ENCODE measurements at places on chromosomes 1 and 21.

DNA sequence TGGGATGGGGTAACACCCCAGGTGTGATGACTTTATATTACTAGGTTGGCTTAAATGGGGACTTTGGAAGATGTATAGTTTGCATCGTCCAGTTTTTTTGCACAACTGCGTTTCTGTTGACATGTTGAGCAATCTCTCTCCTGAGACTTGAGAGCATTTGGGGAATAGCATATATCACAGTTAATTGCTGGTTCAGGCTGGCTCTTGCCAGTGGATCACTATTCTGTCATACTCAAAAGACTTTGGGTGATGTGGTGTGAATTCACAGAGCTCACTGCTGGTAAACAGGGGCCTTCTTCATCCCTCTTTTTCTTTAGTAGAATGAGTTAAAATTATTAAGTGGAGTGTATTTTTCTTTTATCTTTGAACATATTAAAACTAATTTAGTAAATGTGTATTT, 44.3 kb downstream of the LHX9 start:
- H3K27me3 ChIP-seq: no peaks in the 10 kb centered on the region
- H3K4me1 ChIP-seq: no peaks in the 10 kb centered on the region
- DNase-seq: no peak

DNA sequence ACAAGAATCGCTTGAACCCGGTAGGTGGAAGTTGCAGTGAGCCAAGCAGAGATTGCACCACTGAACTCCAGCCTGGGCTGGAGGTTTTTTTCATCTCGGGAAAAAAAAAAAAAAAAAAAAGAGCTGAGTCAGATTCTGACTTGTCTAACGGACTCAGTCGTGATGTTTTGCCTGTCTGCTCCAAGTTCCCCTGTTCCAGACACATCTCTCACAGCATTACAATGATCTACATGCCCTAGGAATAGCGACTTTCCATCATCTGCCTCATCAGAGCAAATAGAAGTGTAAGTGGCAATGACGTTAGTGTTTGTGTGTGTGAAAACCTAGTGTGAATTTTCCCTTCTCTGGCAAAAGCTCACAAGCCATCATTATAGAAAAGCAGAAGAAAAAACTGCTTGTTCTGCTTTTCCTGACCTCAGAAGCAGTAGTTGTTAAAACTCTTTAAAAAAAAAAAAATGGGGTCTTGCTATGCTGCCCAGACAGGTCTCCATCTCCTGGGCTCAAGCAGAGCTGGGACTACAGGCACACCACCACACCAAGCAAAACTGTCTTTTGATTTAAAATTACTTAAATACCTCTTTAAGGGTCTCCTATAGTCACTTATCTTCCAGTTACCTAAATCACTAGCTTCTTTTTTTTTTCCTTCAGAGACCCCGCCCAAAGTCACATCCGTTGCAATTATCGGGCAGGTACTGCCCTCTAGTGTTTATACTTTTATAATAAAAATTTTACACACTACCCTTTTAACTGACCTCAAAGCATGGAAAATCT, 37.3 kb downstream of the PLEKHO1 start:
- DNase-seq: no peak
- H3K4me3 ChIP-seq: no peak overlapping the region
- no peaks in the 10 kb centered on the region for H3K27me3 ChIP-seq

DNA sequence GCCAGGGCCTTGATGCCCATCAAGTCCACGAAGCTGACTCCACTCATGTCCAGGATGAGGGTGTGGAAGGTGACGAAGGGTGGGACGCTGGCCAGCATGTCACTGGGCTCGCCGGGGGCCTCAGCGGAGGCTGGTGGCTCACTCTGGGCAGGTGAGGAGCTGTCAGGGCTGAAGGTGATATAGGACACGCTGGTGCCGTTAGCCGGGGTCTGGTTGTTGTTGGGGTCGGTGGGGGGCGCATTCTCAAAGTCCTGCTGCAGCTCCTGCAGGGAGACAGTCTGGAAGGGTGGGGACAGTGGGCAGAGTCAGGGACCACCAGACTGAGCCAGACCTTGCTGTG, 21.7 kb downstream of the SLC26A9 start:
- no peak overlapping the region for H3K27ac ChIP-seq
- no peaks in the 10 kb centered on the region for H3K27me3 ChIP-seq
- H3K4me1 ChIP-seq: no peaks in the 10 kb centered on the region
- H3K4me3 ChIP-seq: no peak overlapping the region
- DNase-seq: no peak
- no peaks in the 10 kb centered on the region for H3K36me3 ChIP-seq

GRCh38 chr1:21534674-21535378, 25.6 kb downstream of the ALPL start:
- H3K4me1 ChIP-seq: no peaks in the 10 kb centered on the region
- H3K27me3 ChIP-seq: no peaks in the 10 kb centered on the region
- DNase-seq: no peak
- no peak overlapping the region for H3K4me3 ChIP-seq
- no peak overlapping the region for H3K27ac ChIP-seq

- no peak for DNase-seq
- H3K4me1 ChIP-seq: peaks cover 13% of the 10 kb centered on the region
- H3K4me3 ChIP-seq: no peak overlapping the region
- no peaks in the 10 kb centered on the region for H3K27me3 ChIP-seq
- H3K27ac ChIP-seq: no peak overlapping the region
Observed at GRCh38 chr1:1962752-1963151, 40.8 kb downstream of the CFAP74 start.

- H3K27ac ChIP-seq: peak within 1 kb of the TSS; percentile 99
- H3K27me3 ChIP-seq: no peaks in the 10 kb centered on the region
- H3K4me1 ChIP-seq: peaks cover 95% of the 10 kb centered on the region
- peak within 1 kb of the TSS; percentile 35 for H3K4me3 ChIP-seq
- no peak for DNase-seq
Observed at GRCh38 chr1:44808063-44808937, at the start of gene BTBD19. Gene BTBD19, plus strand, starts transcription at chr1:44808523. Its CDS starts 298 bp downstream, at chr1:44808821.

- peaks cover 52% of the 10 kb centered on the region for H3K4me1 ChIP-seq
- peak overlapping the region; percentile 91 for H3K27ac ChIP-seq
- DNase-seq: no peak
- no peaks in the 10 kb centered on the region for H3K27me3 ChIP-seq
Observed at GRCh38 chr1:32240140-32240951, 6.7 kb upstream of the FAM167B start.

GRCh38 chr1:231046730-231047395, 6.8 kb upstream of the FAM89A start:
- H3K27me3 ChIP-seq: no peaks in the 10 kb centered on the region
- H3K4me1 ChIP-seq: no peaks in the 10 kb centered on the region
- no peak overlapping the region for H3K4me3 ChIP-seq
- no peak for DNase-seq

GRCh38 chr21:38938343-38938742, 132.6 kb downstream of the ETS2 start:
- no peak overlapping the region for H3K27ac ChIP-seq
- H3K4me3 ChIP-seq: no peak overlapping the region
- no peaks in the 10 kb centered on the region for H3K4me1 ChIP-seq
- H3K27me3 ChIP-seq: no peaks in the 10 kb centered on the region

DNA sequence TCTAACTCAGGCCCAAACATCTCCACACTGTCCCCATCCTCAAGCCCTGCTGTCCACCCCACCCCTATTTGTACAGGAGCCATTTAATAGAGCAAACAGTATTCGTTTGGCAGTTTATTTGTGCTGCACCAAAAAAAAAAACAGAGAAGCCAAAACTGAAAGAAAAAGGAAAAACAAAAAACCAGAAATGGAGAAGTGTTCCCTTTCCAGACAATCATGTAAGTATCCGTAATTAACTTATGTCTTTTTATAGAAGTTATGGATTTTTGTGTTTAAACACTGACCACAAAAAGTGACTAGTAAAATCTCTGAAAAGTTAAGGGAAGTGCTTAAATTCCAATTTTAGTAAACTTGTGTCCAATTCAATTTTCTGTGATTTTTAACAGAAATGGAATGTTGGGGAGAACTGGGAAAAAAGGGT, 40.4 kb upstream of the ZBTB18 start:
- peaks cover 15% of the 10 kb centered on the region for H3K4me1 ChIP-seq
- H3K27me3 ChIP-seq: peaks cover 6% of the 10 kb centered on the region
- no peaks in the 10 kb centered on the region for H3K36me3 ChIP-seq
- H3K27ac ChIP-seq: no peak overlapping the region

GRCh38 chr1:47232187-47232874, at the start of gene TAL1:
Gene TAL1, minus strand, starts transcription at chr1:47232225. Its CDS starts 6,337 bp downstream, at chr1:47225888.
- H3K4me3 ChIP-seq: peak within 1 kb of the TSS; percentile 64
- peak within 1 kb of the TSS; percentile 72 for H3K27ac ChIP-seq
- peaks cover 22% of the 10 kb centered on the region for H3K27me3 ChIP-seq
- no peak for DNase-seq

DNA sequence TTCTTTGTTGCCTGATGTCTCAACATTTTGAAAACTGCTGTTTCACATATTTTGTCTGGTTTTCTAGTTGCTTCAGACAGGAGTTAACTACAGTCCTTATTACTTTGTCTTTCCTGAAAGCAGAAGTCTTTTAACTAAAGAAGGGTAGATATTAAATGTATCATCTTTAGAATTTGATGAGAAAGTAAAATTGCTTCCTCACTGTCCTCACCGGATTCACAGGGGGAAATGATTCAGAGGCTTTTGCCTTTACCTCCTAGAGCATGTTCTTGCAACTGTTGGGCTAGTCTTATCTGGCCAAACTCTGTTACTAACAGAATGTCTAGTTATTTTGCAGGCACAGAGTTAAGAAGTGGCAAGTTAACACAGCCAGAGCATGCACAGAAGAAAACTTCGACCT, 107.2 kb upstream of the VAV3 start:
- H3K36me3 ChIP-seq: no peaks in the 10 kb centered on the region
- no peak overlapping the region for H3K27ac ChIP-seq
- H3K27me3 ChIP-seq: no peaks in the 10 kb centered on the region
- no peak overlapping the region for H3K4me3 ChIP-seq
- no peaks in the 10 kb centered on the region for H3K4me1 ChIP-seq

GRCh38 chr1:87182611-87183010, 146.1 kb upstream of the LMO4 start:
- H3K27ac ChIP-seq: no peak overlapping the region
- H3K36me3 ChIP-seq: no peaks in the 10 kb centered on the region
- no peak overlapping the region for H3K4me3 ChIP-seq
- H3K27me3 ChIP-seq: no peaks in the 10 kb centered on the region
- H3K4me1 ChIP-seq: no peaks in the 10 kb centered on the region

- no peaks in the 10 kb centered on the region for H3K27me3 ChIP-seq
- no peaks in the 10 kb centered on the region for H3K4me1 ChIP-seq
- H3K36me3 ChIP-seq: no peaks in the 10 kb centered on the region
- H3K27ac ChIP-seq: no peak overlapping the region
- no peak overlapping the region for H3K4me3 ChIP-seq
Observed at GRCh38 chr1:6134741-6135510, 45.2 kb downstream of the CHD5 start.

DNA sequence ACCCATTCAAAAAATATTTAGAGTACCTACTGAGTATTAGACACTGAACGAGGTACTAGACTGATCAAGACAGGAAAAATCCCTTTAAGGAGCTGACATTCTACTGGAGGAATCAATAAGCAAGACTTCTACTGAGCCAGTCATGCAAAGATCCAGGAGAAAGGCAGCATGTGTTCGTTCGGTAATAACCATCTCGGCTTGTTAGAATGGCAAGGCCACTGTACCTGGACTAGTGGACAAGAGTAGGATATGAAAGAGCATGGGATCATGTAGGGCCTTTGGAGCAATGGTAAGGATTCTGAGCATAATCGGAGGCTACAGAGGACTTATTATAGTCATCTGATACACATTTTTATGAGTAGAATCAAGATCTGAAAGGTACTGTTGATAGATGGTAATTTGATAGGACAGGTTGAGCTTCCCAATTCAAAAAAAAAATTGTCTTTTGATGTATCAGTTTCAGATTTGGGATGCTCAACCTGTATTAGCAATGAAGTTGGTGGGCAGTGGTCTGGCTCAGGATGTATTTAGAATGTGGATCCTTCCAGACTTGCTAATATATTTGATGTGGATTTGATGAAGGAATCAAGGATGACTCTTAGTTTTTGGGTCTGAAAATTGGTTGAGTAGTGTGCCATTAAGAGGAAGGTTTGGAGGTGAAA, 2.3 kb downstream of the COX20 start:
- H3K4me3 ChIP-seq: no peak overlapping the region
- no peaks in the 10 kb centered on the region for H3K27me3 ChIP-seq
- H3K4me1 ChIP-seq: peaks cover 13% of the 10 kb centered on the region
- DNase-seq: no peak
- H3K27ac ChIP-seq: no peak overlapping the region

- H3K27ac ChIP-seq: peak overlapping the region; percentile 90
- peaks cover 39% of the 10 kb centered on the region for H3K4me1 ChIP-seq
- peak overlapping the region; percentile 24 for H3K4me3 ChIP-seq
- no peaks in the 10 kb centered on the region for H3K27me3 ChIP-seq
- peaks cover 5% of the 10 kb centered on the region for H3K36me3 ChIP-seq
- DNase-seq: no peak
Observed at GRCh38 chr1:154434346-154435085, 29.4 kb downstream of the IL6R start.

GRCh38 chr1:5404412-5405203, 587.6 kb downstream of the NPHP4 start:
- no peaks in the 10 kb centered on the region for H3K4me1 ChIP-seq
- H3K27ac ChIP-seq: no peak overlapping the region
- no peak for DNase-seq
- H3K4me3 ChIP-seq: no peak overlapping the region

DNA sequence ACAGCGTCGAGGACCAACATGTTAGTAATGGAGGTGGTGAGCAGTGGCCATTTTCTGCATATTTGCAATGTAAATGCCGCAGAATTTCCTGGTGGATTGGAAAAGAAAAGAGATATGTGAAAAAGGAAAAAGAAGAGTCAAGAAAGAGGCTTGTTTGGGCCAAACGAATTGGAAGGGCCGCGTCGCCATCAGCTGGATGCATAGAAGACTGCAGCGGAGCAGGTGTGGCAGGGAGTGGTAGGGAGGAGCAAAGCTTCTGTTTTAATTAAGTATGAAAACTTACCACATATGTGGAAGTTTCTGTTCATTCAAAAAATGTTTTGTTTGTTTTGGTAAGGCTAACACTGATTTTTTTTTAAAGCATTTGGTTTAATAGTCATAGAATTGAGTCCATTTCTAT, 690.7 kb downstream of the NCAM2 start:
- H3K36me3 ChIP-seq: no peaks in the 10 kb centered on the region
- no peaks in the 10 kb centered on the region for H3K4me1 ChIP-seq
- H3K27me3 ChIP-seq: no peaks in the 10 kb centered on the region
- H3K4me3 ChIP-seq: no peak overlapping the region
- no peak overlapping the region for H3K27ac ChIP-seq

DNA sequence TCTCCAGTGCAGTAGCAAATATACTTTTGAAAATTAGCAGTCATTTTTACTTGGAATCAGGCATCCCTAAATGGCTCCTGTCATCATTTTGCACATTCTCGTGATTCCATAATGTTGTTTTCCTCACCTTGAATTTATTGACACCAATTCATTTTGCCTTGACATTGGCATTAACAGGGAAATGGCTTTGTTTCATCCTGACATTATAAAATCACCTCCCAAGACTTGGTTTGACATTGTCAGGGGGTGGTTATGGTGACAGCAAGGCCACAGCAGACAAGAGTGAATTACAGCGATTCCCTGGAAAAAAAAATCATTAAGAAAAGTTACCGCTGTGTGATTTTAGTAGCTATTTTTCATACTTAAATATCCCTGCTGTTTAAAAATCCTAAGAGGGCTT, 327.0 kb downstream of the NTNG1 start:
- H3K27me3 ChIP-seq: no peaks in the 10 kb centered on the region
- DNase-seq: no peak
- H3K4me1 ChIP-seq: no peaks in the 10 kb centered on the region

Measured in esophagus squamous epithelium (tissue), 5 donors.